ENCODE measurements at places on chromosomes 12 and 14.

- no peak for DNase-seq
These were observed 12.5 kb downstream of the AMDHD1 start for GRCh38 chr12:95955549-95956159.

- DNase-seq = no peak
These were observed 40.9 kb downstream of the ATL1 start for GRCh38 chr14:50600849-50601248.

DNA sequence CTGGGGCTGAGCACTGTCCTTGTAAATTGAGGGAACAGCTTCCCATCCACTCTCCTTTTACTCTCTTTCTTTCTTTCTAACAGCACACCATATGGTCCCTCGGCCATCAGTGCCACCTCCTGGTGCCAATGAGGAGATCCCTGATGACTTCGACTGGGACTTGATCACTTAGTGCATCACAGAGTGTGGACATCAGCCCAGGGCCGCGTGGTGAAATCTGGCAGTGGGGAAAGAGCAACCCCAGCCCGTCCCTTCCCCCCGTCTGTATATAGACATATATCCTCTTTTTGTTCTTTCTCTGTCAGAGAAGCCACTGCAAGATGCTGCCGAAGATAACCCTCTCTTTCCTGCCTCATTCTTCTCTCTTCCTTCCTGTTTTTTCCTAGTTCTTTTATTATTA lies 13.5 kb downstream of the C3AR1 start:
- DNase-seq = no peak

DNA sequence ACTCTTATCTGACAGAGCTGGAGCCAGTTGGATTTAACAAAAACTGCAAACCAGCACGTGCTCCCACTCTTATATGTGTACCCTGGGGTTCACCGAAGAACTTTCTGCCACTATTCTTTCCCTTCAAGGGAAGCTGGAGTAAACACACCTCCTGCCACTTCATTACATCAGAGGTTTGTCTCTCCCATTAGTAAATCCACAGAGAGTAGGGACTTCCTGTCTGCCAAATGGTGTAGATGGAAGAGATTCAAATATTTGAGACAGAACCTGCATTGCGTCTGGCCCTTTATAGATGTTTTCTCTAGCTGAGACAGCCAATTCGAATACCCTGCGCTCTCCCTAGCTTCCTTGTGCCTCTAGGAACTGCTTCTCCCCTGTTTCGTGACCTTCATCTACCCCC lies 29.1 kb upstream of the AEBP2 start:
- DNase-seq = no peak

DNA sequence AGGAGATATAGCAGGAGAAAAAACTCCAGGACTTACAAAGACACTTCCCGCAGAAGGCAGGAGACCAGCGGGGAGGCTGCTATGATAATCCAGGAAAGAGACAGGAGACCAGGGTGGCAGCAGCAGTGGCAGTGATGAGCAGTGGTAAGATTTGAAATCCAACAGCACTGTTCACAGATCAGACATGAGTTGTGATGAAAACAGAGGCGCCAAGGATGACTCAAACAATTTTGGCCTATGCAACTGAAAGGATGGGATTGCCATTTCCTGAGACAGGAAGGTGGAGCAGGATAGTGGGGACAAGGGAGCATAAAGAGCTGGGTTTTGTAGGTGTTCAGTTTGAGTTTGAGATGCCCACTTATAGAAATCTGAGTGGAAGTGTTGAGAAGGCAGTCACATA lies 108.6 kb upstream of the DYRK2 start:
- DNase-seq = no peak

GRCh38 chr14:69357544-69358200 lies 40.4 kb downstream of the ERH start:
- DNase-seq = no peak

DNA sequence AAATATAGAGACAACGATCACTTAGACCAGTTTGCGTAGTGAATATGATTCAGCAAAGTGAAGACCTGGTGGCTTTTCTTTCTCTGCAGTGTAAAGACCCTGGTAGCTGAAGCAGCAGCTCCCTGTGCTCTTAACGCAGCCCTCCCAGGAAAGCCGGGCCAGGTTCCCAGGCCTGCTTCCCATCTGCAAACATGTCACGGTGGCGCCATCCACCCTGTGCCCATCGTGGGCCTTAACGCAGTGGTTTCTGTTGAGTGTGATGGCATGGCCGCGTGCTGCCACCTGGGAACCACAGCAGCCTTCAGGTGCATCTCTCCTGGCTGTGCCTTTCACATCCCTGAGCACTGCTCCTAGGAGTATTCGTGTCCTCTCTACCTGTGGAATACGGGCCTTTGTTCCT lies 71.5 kb downstream of the WDR20 start:
- no peak for DNase-seq

DNA sequence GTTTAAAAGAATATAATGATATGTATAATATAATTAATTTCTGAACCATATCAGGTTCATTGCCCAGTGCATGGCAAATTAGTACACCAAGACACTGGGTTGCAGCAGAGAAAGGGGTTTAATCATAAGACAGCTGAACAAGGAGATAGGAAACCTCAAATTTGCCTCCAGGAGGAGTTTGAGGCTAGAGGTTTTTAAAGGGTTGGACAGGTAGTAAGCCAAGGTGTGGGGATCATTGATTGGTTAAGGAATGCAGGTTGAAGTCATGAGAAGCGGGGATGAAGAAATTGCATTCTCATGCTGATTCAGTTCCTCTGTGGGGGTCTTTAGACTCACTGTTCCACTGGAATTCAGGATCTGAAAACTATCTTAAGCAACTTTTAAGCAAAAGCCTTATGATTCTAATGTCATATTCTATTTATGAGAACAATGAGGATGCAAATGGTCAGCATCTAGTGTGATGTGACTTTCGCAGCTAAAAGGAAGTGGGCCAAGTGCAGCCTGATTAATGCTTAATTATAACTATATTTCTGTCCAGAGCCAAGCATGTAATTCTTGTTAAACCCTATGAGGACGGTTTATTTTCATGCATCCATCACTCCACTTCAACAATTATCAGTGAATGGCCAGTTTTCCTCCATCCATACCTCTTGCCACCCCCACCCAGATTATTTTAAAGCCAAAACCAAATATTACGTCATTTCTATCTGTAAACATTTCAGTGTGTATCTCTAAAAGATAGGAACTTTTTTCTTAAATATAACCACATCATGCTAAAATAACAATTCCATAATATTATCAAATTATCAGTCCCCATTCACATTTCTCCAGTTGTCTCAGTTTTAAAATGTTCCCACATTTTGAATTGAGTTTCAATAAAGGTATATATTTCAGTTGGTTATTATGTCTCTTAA lies 14.9 kb downstream of the RNF212B start:
- DNase-seq = no peak

DNA sequence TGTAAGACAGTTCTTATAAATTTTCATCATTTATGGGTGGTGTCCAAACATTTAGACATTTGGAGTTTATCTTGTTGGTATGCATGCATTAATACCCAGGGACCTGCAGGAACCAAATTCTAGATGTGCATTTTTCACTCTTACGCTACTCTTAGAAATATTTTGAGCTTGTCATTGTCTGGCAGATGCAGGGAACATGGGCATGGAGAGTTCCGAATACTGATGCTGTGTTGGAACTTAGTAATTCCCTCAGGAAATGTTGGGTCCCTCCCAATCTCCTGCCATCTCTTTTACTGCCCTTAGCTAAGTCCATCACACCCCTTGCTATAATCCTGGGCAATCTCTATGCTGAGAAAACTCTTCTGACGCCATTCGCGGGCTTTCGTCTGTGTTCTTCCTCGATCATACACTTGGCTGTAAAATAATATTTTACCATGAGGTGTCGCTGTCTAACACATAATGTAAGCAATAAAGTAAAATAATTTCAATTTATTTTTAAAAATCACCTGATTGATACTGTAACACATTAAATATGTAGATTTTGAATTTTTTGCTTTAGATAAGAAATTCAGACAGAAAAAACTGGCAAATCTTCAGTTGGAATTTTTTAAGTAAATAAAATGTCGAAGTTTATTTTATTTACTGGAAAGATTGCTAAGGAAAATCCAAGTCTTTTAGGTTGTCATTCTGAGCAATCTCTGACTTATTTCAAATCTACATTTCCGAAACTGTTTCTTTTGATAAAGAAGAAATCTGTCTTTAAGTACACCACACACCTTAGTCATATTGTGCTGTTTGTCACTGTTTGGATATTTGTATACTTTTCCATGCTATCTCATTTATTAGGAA lies 304.1 kb upstream of the SSTR1 start:
- DNase-seq = no peak

Measured in stimulated activated CD4-positive, alpha-beta T cell treated with anti-CD3 and anti-CD28 coated beads, Interleukin-15, amount 100 ng/mL, for 48 hours (primary cell).